ENCODE measurements at places on chromosomes 5 and 9.
A peak's percentile ranks its signal among the peaks of the same experiment; 100 is the strongest.

- H3K27ac ChIP-seq: no peak overlapping the region
- no peak for DNase-seq
- H3K27me3 ChIP-seq: no peaks in the 10 kb centered on the region
- no peaks in the 10 kb centered on the region for H3K4me1 ChIP-seq
Measured at GRCh38 chr9:130823435-130823834, 11.6 kb upstream of the ABL1 start.

- H3K27ac ChIP-seq: no peak overlapping the region
- no peaks in the 10 kb centered on the region for H3K36me3 ChIP-seq
- H3K4me1 ChIP-seq: no peaks in the 10 kb centered on the region
- no peaks in the 10 kb centered on the region for H3K27me3 ChIP-seq
- H3K4me3 ChIP-seq: no peak overlapping the region
Measured at GRCh38 chr5:91794455-91794854, 411.3 kb upstream of the ARRDC3 start.

- H3K4me3 ChIP-seq: no peak overlapping the region
- no peak overlapping the region for H3K27ac ChIP-seq
- no peaks in the 10 kb centered on the region for H3K4me1 ChIP-seq
- no peak for DNase-seq
Measured at GRCh38 chr9:125540497-125540896, 166.5 kb downstream of the MAPKAP1 start.

- peaks cover 10% of the 10 kb centered on the region for H3K27me3 ChIP-seq
- DNase-seq: no peak
- no peak overlapping the region for H3K27ac ChIP-seq
- no peaks in the 10 kb centered on the region for H3K36me3 ChIP-seq
- H3K4me3 ChIP-seq: no peak overlapping the region
- peaks cover 19% of the 10 kb centered on the region for H3K4me1 ChIP-seq
Measured at GRCh38 chr5:136033848-136034247, 5.1 kb downstream of the TGFBI start.

DNA sequence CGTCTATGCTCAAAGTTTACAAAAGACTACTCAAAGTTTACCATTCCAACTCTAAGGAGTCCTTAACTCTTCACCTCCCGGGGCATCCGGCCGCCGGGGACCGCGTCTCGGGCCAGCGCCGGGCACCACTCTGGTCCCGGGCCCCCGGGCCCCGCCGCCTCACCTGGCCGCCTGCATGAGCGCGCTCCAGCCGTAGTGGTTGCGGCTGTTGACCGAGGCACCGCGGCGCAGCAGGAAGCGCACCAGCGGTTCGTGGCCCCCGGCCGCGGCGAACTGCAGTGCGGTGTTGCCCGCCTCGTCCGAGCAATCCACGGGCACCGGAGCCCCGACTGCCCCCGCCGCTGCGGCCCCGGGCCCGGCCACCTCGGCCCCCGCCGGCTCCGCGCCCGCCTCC, 388 bp downstream of the ANKS6 start:
- H3K27ac ChIP-seq: peak overlapping the region; percentile 27
- peak; percentile 12 for DNase-seq
- H3K4me3 ChIP-seq: peak overlapping the region; percentile 67
- H3K27me3 ChIP-seq: peaks cover 8% of the 10 kb centered on the region
- H3K36me3 ChIP-seq: peaks cover 7% of the 10 kb centered on the region
